Stimulated activated CD8-positive, alpha-beta memory T cell treated with anti-CD3 and anti-CD28 coated beads, Interleukin-4, amount 100 ng/mL, for 1 hour (primary cell): ENCODE measurements at places on chromosomes 2 and 18.

GRCh38 chr2:210756855-210757254 is 200.5 kb downstream of the CPS1 start:
- no peak for DNase-seq

DNA sequence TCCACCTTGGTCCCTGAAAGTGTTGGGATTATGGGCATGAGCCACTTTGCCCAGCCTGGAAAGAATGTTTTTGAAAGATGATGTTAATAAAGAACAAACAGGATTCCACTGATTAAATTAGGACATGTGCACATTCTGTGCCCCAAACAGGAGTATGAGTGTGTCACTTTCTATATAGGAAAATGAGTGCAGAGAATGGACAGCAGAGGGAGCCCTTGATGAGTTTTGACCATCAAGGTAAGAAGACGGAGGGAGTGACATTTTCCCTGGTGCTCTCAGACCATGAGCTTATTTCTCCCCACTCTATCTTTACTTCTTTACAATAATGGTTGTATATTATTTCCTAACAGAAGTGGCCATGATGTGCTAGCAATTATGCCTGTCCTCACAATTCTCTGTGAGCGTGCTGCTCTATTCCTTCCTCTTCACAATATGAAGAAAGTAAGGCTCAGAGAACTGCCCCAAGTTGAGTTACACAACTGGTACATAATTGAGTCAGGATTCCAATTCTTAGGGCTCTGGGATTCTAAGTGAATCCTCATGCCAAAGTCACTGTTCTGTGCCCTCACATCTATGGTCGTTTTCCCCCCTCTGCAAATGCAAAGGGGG is 20.6 kb downstream of the RPL37A start:
- DNase-seq: peak; percentile 7

DNA sequence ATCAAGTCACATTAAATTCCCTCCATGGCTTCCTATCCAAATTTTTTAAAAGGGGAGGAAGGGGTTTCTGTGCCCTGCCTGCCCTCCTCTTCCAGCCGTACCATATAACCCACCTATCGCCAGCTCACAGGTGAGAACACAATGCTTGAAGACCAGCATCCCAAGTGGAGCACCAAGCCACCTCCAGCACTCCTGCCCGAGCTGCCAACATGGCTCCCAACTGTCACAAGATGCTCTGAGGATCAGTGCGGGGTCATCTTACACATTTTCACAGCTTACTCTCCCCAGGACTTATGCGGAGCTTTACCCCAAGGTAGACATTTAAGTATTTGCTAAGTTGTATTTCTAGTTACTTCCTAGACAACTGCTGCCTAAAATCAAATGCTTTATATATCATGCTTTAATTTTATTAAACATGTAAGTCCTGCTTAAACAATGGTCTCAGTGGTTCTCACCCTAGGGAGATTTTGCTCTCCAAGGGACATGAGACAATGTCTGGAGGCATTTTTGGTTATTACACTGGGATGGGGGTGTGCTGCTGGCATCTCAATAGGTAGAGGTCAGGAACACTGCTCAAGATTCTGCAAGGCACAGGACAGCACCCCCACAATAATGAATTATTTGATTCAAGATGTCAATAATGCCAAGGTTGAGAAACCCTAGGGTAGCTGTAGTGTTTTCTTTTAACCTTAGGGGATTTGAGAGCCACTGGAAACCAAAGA is 45.8 kb downstream of the SF3B1 start:
- no peak for DNase-seq

DNA sequence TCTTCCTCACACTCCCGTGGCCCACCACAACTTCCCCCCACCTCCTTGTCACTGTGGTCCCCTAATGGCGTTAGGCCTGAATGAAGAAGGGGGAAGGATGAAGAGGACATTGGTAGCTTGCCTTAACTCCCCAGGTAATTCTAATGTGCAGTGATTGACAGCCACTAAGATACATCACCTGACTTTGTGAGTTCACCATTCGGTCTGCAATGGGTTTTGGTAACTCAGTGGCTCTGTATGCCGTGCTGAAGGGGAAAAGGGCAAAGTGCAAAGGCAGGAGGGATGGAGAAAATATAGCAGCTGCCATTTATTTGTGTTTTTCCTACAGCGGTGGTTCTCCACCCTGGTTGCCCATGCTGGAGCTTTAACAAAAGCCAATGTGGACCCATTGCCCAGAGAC is 42.2 kb downstream of the ABCG8 start:
- DNase-seq: no peak

- no peak for DNase-seq
Observed at GRCh38 chr2:160168878-160169277, 31.2 kb downstream of the ITGB6 start.

- DNase-seq: no peak
Observed at GRCh38 chr2:26327291-26328272, 18.4 kb upstream of the SELENOI start.
